ENCODE measurements at places on chromosomes 1 and 21.

GRCh38 chr1:55078470-55078869 is 39.1 kb downstream of the PCSK9 start:
- DNase-seq, result no peak

GRCh38 chr1:23772049-23772853 is 6.0 kb upstream of the PITHD1 start:
- DNase-seq, result peak; percentile 87

DNA sequence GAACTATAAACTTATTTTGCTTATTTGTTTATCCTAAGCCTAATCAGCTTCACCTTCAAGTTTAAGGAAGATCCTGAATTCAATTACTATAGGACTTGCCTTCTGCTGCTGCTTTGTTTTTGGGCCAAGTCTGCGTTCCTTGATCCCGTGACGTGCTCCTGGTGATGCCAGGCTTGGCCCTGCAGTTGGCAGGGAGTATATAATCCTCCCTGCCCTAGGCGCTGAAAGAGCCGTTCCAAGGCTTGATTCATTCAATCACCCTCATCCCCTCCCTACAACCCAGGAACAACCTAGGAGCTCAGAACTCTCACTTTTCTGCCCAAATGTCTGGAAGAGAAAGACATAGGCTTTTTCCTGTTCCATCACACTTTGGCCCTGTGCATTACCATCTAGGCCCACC is 12.4 kb upstream of the LRRN2 start:
- no peak for DNase-seq

DNA sequence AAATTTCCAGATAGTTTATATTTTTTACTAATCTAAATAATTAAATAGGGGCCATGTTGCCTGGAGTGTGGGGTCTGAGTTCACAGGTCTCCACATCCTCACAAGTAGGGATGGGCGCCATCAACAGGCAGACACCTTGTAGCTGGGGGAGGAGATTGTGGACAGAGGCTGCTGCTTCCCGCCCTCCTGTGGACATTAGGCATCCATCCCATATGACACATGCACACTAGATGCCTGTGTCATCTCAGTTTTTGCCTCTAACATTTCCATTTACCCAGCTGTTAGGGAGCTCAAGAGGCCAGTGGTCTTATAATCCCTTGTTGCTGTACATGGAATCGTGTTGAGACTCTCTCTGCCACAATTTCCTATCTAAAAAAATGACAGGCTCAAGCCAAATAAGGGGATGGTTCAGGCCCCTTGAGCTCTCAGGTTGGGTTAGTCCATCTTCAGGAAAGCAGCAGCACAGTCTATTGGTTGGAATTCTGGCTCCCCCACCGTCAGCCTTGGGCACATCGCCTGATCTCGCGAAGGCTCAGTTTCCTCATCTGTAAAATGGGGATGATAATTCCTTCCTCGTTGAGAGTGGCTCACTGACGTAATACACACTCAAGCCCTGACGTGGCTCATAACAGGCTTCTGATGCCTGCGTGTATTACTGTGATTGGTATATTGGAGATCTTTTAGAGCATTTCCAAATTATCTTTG is 13.6 kb downstream of the LHX4 start:
- DNase-seq, result no peak

DNA sequence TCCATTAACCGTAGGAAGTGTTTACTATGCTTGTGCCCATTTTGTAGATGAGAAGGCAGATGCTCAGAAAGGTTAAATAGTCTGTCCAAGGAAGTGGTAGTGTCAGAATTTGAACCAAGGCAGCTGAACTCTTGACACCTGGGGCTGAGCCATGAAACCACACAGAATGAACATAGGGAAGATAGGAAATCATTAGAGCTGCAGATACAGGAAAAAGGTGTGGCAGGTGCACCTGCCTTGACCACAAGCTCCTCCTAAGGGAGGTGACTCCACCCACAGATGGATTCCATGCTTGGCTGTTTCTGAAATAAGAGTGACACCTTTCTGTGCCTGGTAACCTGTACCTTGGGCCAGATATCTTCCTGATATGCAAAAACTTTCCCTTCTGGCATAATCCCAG is 69.9 kb upstream of the IGSF21 start:
- no peak for DNase-seq

DNA sequence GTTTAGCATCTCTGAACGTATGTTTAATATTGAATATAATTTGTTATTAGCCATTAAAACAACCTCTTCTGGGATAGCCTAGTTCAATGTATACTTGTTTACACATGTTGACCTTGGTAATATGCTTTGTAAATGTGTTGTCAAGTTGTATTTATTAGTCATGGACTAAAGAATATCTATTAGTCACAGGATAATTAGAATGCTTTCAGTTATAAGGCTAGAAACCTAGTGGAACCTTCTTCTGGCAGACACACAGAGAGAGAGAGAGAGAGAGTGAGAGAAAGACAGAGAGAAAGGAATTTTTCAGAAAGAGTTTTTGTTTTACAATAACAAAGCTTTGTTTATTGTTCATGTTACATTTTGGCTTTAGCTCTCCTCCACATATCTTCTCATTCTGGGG is 181.1 kb upstream of the APP start:
- no peak for DNase-seq

DNA sequence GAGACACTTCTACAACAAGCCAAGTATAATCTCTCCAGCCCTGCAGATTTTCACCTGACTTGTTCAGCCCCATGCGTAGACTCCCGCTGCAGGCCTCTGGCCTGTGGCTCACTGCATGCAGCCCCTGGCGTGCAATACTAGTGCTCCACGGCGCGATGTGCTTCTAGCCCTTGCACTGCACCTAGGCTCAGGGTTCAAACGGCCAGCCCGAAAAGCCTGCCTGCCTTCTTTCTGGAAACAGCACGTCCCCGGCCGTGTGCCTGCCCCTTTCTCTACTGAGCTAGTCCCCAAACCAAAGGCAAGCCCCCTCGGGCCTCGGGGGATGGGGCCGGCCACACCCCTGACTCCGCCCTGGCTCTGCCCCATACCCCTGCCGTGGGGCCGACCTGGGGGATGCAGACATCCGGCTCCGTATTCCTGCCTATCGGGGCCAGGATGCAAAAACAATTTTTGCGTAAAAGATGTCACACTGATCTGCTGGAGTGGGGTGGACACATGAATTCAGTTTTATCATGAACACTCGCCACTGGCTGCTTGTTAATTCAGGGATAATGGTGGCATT is 26.3 kb upstream of the TRAPPC10 start:
- DNase-seq, result no peak
